ENCODE measurements at places on chromosomes 13 and 19.

DNA sequence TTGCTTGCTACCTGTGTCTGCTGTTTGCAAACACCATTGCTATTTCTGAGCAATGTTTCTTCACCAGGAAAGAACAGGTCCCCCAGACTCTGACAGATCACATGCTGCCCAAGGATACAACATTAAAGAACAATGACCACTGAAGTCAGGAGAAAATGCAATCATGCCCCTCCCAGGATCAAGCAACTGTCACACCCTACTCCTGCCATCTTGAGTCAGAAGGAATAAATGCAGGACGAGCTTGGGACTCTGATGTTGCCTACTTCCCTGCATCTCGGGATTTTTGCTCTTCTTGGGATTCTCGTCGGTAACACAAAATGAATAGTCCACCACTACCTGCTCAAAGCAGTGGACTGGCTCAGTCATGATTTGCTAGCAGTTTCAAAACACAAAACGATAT, 490.6 kb downstream of the COG6 start:
- no peak for DNase-seq

DNA sequence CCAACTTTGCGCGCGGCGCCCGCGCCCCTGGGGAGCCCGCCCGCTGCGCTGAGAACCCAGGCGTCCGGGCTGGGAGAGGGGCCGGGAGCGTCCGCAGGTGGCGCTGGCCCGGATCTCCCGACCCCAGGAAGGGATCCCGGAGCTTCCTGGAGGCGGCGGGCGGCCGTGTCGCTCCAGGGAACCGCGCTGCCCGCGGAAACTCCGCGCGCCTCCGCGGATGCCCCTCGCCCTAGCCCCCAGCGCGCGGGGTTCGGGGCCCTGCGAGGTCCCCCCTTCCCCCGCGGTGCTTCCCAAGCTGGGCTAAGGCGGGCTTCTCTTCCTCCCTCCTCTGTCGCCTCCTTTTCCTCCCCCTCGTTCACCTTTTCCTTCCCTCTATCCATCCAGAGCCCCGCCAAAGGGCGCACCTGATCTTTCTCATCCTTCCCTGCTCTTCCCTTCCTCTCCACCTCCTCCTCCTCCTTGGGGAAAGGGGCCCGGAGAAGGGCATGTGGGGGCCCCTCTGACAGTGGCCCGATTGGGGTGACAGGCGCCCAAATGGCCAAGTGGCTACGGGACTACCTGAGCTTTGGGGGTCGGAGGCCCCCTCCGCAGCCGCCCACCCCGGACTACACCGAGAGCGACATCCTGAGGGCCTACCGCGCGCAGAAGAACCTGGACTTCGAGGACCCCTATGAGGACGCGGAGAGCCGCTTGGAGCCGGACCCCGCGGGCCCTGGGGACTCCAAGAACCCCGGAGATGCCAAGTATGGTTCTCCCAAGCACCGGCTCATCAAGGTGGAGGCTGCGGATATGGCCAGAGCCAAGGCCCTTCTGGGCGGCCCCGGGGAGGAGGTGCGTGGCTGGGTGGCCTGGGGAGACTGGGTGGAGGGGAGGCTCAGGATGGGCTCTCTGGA, 710 bp downstream of the SHD start:
- DNase-seq, result no peak

DNA sequence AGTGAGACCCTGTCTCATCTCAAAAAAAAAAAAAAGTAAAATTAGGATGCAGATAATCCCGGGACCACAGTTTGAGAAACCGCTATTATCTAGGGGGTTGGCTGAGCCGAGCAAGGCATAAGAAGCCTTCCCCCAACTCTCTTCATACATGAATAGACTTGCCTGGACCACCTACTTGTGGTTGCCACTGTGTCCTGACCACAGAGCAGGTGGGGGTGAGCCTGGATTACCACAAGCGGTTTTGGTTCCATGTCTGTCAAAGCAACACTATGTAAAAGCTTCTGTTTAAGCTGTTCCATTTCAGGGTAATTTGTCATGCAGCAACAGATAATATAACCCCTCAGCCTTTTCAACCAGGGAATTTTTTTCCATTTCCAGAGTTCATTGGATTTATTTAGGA, 3.3 kb upstream of the NAPA start:
- no peak for DNase-seq

GRCh38 chr13:20489185-20489820, 36.4 kb downstream of the CRYL1 start:
- no peak for DNase-seq

GRCh38 chr13:23074075-23074828, 106.5 kb upstream of the SGCG start:
- no peak for DNase-seq

GRCh38 chr19:3536429-3537100, 2.4 kb upstream of the TEKTIP1 start:
- no peak for DNase-seq

GRCh38 chr13:94956417-94957110, 244.2 kb upstream of the SOX21 start:
- DNase-seq, result no peak

DNA sequence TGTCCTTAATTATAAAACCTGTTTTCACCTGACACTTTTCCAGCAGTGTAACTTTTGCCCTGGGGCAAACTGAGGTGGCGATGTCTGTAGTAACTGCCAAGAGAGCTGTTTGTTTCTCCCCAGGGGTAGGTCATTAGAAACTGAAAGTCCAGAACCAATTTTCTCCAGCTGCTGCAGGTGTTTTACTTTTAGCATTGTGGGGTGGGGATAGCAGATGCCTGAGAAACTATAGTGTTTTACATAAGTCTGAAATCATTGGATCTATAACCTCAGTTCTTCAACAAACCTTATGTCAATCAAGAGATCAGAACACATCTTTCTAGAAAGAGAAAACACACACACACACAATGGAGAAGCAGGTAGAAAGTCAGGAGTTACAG, 92.7 kb downstream of the LHFPL6 start:
- no peak for DNase-seq

- no peak for DNase-seq
Observed at GRCh38 chr19:48959341-48960239, 4.9 kb downstream of the BAX start.

- no peak for DNase-seq
Observed at GRCh38 chr13:112212533-112212932, 145.6 kb downstream of the SOX1 start.

GRCh38 chr13:108734676-108735075, 105.3 kb downstream of the MYO16 start:
- DNase-seq, result no peak

DNA sequence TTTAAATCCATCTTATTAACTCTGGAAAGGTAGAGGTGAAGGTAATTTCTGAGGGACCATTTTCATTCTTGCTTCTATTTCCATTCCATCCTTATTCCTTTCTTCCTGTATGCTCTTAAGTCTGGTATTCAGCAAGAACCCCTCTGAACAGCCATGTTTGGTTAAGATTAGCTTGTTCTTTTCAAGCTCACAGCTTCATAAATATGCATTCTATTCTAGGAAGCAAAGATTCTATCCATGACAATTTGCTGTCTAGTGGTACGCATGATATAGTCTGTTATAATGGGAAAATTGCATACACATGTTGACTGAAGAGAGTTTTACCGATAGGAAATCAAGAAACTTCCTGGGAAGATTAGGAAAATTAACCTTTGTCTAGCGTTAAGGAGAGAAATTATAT, 218.7 kb downstream of the HS6ST3 start:
- DNase-seq, result no peak

DNA sequence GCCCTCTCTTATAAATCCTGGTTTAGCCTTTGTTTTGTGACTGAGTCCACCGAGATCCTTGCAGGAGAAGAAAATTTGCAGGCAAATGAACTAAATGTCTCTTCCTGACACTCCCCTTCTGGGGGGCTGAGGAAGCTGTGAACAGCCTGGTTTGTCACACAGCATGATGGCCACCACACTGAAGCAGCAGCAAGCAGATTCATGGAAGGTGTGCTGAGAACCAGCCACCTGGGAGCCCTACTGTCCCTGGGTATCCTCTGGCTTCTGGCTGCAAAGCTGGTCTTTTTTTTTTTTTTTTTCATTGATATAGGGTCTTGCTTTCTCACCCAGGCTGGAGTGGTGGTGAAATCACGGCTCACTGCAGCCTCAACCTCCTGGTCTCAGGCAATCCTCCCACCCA, 11.2 kb downstream of the MRPS12 start:
- no peak for DNase-seq

- no peak for DNase-seq
Observed at GRCh38 chr13:87907202-87907601, 236.0 kb downstream of the SLITRK5 start.

DNA sequence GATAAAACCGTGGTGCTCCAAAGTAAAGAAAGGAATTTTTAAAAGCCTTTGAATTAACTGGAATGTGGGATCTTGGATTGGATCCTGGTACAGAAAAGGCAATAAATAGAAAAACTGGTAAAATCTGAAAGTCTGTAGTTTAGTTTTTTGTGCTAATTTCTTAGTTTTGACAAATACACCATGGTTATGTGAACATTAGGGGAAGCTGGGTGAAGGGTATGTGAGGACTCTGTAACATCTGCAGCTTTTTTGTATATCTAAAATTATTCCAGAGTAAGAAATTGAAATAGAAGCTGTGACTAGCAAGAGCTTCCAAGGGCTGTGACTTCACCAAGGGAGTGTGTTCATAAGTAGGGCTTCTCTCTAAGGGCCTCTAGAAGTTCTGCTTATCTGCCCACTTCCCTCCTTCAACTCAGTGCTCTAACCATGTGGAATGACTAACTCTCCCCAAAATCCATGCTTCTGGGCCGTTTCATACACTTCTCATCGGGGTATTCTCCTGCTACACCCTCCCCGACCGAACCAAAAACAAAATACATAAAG, 26.5 kb downstream of the ARHGAP35 start:
- no peak for DNase-seq

- no peak for DNase-seq
Observed at GRCh38 chr19:47514151-47514868, 553 bp downstream of the NAPA start.

DNA sequence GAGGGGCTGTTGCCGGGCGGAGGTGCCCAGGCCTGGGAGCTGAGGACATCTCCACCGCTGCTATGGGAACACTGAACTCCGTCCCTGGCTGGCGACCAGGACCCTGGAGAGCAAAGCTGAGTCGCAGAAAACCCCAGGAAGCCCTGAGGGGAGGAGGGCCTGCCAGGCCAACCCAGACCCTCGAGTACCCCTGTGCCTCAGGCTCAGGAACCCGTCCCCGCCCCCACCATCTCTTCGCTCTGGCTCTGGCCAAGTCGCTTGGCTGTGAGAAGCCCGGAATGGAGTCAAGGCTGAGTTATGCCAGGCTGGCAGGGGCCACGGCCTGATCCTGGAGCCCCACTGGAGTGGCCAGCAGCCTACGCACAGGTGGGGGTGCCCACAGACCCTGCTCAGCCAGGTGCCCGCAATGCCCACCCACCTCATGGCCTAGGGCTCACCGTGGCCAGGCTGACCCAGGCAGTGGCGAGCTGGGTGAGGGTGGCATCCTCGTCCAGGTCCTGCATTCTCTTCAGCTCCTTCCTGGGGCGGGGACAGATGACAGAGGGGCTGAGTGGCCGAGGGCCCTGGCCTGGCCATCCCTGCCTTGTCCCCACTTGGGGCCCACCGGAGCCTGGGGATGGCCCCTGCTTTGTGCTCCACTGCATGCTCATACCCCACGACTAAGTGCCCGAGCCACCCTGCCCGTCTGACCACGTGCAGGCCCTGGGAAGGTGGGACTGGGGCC, 8.5 kb upstream of the CERS1 start:
- no peak for DNase-seq

- no peak for DNase-seq
Observed at GRCh38 chr19:36064826-36065225, 10.1 kb downstream of the WDR62 start.

- peak; percentile 44 for DNase-seq
Observed at GRCh38 chr19:12140545-12141404, 625 bp upstream of the ZNF20 start.

GRCh38 chr19:51926426-51926783, 867 bp upstream of the ZNF613 start:
- no peak for DNase-seq

DNA sequence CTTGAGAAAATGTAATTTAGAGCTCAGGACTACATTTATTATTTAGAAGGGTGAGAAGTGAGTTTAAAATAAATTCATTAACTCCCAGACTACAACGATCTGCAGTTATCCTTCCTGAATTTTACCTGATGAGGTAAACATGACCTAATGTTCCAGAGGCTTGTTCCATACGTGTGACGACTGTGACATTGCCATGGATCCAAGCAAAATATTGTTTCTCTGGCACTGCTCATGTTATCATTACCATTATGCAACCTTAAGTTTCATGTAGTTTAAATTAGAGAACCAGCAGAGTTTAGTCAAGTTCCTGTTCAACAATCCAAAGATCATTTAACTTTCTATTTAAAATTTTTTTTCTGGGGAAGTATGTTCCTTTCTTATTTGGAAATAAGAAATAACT, 279.6 kb downstream of the KLF5 start:
- DNase-seq, result no peak

GRCh38 chr19:1624458-1624857, 19.2 kb upstream of the UQCR11 start:
- DNase-seq, result peak; percentile 16

DNA sequence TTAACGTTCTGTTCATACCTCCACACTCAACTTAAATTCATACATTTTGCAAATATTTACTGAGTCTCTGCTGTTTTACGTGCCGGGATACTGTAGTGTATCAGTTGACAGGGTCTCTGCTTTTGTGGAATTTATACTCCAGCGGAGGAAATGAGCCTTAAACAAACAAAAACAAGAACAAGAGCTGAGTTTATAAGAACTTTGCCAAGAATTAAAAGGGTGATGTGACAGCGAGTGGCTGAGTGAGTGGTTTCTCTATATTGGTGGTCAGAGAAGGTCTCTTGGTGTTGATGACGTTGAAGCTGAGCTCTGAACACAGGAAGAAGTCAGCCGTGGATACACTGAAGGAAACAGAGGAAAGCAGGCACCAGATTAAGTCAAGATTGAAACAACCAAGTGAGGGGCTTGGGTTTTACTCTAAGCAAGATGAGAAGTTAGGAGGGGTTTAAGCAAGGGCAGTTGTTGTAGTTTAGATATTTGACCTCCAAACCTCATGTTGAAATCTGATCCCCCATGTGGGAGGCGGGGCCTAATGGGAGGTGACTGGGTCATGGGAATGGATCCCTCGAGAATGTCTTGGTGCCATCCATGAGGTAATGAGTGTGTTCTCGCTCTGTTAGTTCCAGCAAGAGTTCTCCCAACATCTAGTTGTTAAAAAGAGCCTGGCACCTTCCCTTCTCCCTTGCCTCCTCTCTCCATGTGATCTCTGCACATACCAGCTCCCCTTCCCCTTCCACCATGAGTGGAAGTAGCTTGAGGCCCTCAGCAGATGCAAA, 248.3 kb downstream of the DCLK1 start:
- DNase-seq, result no peak

DNA sequence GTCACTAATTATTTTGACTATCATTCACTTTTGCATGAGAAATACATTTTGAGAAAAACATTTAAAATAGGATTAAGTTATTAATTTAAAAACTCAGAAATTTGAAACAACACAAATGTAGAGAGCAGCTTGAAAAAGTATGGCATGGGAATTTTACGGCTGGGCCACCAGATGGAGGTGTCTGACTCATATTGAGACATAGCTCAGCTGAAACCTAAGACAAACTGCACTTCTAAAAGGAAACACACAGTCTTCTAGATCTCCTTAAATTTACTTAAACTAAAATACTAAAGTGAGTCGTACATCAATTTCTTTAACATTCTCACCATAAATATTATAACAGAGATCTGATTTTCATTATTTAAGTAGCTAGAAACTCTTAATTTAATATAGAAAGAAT, 41.9 kb upstream of the POSTN start:
- peak; percentile 8 for DNase-seq

Measured in SK-N-MC (cell line).